Activated T-cell treated with anti-CD3 and anti-CD28 coated beads, Interleukin-2, amount 50 U/mL, for 24 hours (primary cell): ENCODE measurements at places on chromosomes 4 and X.

GRCh38 chr4:62953752-62954151 lies 1455.5 kb downstream of the TECRL start:
- no peaks in the 10 kb centered on the region for H3K4me1 ChIP-seq
- no peak overlapping the region for H3K4me3 ChIP-seq
- DNase-seq = no peak
- H3K27me3 ChIP-seq = no peaks in the 10 kb centered on the region
- H3K27ac ChIP-seq = no peak overlapping the region

DNA sequence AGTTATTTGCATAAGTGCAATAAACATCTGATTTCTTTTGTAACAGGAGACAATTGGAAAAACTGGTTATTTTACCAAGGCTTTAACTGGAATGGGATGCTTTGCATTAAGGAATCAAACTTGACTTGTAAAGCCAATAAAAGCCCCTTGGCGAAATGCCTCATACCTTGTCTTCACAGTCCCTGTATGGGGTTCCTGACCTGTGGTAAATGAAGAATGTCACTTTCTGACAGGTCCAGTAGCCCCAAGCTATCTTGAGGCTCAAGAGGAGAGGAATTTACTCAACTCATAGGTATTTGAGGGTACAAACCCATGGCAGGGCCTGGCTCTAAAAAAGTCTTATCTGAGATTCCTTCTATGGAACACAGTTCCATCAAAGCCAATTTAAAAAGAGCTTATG lies 78.0 kb downstream of the ACOX3 start:
- DNase-seq = no peak
- no peaks in the 10 kb centered on the region for H3K4me1 ChIP-seq
- no peak overlapping the region for H3K27ac ChIP-seq
- no peak overlapping the region for H3K4me3 ChIP-seq
- H3K27me3 ChIP-seq = no peaks in the 10 kb centered on the region

DNA sequence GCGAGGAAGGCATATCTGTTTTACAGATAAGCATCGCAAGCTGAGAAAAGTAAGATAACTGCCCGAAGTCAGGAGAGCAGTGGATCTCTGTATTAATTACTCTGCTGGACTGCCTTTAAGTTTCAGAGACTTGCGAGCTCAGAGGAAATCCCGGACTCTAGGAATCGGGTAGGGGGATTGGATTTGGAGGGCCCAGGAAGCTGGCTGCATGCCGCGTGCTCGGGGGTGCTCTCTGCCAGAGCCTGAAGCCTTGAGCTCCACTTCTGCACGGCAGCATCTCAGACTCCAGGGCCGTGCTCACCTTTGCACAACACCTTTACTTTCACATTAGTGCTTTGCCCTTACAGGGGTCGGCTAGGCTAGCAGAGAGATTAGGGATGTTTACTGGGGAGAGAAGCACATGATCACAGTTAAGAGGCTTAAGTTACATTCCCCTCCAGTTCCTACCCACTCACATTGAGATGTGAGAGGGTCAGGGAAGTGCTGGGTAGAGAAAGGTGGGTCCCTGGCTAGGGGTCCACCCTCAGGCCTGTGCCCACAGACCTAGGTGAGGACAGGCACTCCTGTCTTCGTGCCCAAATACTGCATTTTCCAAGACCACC lies 57.0 kb downstream of the TRIML1 start:
- no peak overlapping the region for H3K4me3 ChIP-seq
- H3K4me1 ChIP-seq = no peaks in the 10 kb centered on the region
- DNase-seq = no peak
- H3K36me3 ChIP-seq = no peaks in the 10 kb centered on the region
- H3K27me3 ChIP-seq = no peaks in the 10 kb centered on the region
- no peak overlapping the region for H3K27ac ChIP-seq

DNA sequence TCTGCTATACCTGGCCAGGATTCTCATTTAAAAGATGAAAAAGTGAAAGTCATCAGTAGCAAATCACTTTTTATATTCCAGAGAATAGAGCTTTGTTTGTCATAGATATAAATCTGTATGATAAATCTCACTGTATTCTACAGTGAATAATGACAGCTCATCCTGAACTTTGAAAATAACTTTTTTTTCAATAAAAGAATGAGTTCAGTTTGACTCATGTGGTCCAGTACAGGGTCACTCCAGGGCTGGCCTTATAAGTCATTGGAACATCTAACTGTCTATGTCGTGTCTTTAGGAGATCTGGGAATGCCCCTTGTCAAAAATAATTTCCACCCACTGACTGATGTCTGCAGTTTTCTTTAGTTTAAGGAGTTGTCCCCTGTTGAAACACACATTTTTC lies 18.5 kb upstream of the CXCL8 start:
- H3K27me3 ChIP-seq = no peaks in the 10 kb centered on the region
- H3K4me3 ChIP-seq = no peak overlapping the region
- H3K27ac ChIP-seq = no peak overlapping the region
- no peaks in the 10 kb centered on the region for H3K4me1 ChIP-seq
- no peaks in the 10 kb centered on the region for H3K36me3 ChIP-seq
- DNase-seq = no peak

DNA sequence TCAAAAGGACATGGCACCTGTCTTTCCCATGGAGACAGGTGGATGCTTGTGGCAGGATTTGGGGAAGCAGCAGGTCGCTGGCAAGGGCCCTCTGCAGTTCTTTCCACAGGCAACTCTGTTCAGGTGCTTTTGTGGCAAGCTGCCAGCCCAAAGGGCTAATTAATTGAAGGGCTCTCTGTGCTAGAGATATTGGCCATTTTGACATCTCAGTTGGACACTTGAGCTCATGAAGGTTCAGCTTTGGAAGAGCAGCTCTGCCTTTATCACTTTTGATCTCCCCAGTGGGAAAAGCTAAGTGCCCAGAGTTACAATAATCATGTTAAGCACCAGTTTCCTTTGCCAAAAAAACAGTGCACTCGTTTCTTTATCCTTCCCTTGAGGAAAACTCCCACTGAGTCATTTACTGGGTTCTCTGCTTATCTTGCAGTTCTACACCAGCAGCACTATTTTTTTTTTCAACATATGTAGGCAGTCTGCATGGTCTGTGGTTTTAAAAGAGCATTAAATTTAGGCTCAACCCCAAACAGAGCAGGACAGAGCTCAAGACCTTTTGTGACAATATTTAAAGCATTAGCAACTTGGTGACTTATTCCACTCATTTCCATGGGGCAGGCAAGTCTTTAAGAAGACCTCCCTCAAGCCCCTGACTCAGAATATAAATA lies 336.4 kb upstream of the RASGEF1B start:
- no peak overlapping the region for H3K27ac ChIP-seq
- H3K27me3 ChIP-seq = peaks cover 15% of the 10 kb centered on the region
- H3K4me3 ChIP-seq = no peak overlapping the region
- H3K4me1 ChIP-seq = peaks cover 3% of the 10 kb centered on the region
- no peak for DNase-seq
- H3K36me3 ChIP-seq = no peaks in the 10 kb centered on the region

DNA sequence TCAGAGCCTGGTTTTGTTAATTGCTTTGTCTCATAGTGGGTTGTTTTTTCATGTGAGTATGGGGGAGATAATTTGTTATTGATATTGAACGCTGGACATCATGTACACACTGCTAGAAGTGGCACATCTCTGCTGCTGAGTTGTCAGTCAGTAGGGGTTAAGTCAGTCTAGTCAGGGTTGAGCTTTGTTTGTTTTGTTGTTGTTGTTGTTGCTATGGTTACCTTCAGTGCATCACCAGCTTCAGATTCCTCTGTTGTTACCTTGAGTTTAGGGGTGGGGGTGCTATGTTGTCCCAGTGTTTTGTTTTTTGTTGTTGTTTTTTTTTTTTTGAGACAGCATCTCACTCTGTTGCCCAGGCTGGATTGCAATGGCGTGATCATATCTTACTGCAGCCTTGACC lies 9.9 kb downstream of the YIPF6 start:
- H3K36me3 ChIP-seq = peaks cover 51% of the 10 kb centered on the region
- no peak overlapping the region for H3K4me3 ChIP-seq
- peaks cover 50% of the 10 kb centered on the region for H3K4me1 ChIP-seq
- DNase-seq = no peak
- H3K27me3 ChIP-seq = peaks cover 7% of the 10 kb centered on the region
- H3K27ac ChIP-seq = peak overlapping the region; percentile 58

DNA sequence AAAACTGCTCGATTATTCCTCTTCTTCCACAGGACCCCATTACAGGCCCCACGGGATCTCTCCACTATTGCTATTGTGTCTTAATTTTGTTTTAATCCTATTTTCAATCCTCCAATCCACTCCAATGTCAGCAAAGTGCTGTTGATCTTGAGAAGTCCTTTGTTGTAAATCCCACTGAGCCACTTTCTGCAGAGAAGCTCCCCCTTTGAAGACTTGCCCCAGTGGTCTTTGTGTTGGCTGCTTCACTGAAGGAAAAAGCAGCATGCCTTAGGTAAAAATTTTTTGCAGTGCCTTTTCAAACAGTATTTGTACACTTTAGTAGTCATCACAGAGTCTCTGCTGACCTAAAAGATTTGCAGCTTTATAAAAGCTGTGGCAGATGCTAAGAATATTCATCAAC lies 252.0 kb upstream of the SLC7A11 start:
- DNase-seq = no peak
- no peaks in the 10 kb centered on the region for H3K4me1 ChIP-seq

- H3K36me3 ChIP-seq = no peaks in the 10 kb centered on the region
- peaks cover 38% of the 10 kb centered on the region for H3K27me3 ChIP-seq
- peaks cover 6% of the 10 kb centered on the region for H3K4me1 ChIP-seq
Measured at GRCh38 chrX:40266490-40267333, 169.0 kb upstream of the BCOR start.

DNA sequence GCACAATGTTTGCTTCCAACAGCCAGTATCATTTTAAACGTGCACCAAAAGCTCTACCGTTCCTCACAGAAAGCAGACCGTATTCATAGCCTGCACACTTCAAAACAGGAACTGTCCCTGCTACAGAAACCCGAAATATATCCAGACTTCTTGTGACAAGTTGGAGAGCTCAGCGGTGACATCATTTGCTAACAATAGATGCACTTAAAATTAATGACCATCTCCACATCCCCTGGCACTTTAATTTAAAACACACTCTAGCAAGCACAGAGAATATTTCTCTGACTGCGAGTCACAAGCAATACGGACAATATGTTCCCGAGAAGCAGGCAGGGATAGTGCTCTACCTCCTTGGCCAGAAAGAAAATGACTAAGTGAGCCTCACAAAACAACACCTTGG lies 2.5 kb downstream of the NYX start:
- DNase-seq = no peak
- peaks cover 17% of the 10 kb centered on the region for H3K4me1 ChIP-seq
- no peak overlapping the region for H3K27ac ChIP-seq

- H3K27me3 ChIP-seq = peaks cover 11% of the 10 kb centered on the region
- no peaks in the 10 kb centered on the region for H3K36me3 ChIP-seq
- no peak overlapping the region for H3K27ac ChIP-seq
- peaks cover 1% of the 10 kb centered on the region for H3K4me1 ChIP-seq
- no peak for DNase-seq
Measured at GRCh38 chrX:149145845-149146285, 359.2 kb downstream of the IDS start.

DNA sequence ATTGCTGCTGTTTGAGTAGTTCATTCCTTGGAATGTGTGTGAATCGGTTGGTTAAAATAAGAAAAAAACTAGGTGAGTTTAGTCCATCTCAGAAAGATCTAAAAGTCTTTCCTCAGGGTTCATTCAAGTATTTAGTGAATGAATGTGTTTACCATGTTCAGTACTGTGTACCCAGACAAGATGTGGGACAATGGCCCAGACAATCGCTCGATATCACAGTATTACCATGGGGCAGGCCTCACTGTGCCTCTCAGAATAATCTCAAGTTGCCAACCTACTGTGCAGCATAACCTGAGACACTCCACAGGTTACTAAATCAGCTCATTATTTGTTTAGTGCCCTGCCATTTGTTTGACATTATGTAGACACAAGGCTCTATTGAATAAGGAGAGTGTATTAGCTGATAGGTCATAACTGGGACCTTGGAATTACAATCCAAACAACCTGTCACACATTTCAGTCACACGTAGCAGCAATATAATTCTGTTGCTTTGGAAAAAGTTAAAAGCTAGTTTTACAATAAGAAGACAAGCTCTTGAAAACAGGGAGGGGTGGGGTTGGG lies 24.9 kb upstream of the AMOT start:
- no peak overlapping the region for H3K4me3 ChIP-seq
- H3K4me1 ChIP-seq = peaks cover 1% of the 10 kb centered on the region
- H3K27me3 ChIP-seq = peaks cover 12% of the 10 kb centered on the region
- no peaks in the 10 kb centered on the region for H3K36me3 ChIP-seq
- no peak overlapping the region for H3K27ac ChIP-seq
- DNase-seq = no peak

DNA sequence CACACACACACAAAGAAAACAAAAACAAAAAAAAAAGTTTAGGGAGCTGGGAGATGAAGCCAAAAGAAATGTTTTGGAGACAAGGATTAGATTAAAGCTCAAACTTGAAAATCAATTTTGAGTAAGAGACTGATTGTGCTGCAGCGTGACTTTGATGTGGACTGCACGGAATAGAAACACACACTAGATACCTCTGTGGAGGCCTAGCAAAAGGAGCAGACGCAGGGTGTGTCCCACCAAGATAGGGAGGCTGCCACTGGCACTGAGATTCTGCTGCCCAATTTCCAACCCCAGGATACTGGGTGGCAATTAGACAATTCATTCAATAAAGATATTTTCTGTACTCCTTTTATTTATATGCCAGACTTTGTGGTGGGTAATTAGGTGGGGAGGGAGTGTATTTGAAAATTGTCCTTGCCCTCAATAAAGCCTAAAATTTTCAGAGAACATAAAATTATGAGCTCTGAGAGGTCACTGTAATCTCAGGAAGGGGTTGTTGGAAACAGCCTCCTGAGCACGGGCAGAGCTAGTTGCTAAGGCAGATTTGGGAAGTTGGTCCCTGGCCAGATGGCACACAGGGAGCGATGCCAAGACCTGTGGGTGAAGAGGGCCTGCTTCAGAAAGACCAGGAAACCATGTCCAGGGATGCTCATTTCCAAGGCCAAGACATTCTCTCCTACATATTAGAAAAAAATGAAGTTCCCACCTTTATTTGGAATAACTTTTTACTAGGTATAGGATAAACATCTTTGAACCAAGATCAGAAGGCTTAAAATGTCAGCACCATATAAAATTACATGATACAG lies 1.9 kb upstream of the PPP3CA start:
- H3K4me1 ChIP-seq = peaks cover 26% of the 10 kb centered on the region
- no peak overlapping the region for H3K27ac ChIP-seq
- H3K27me3 ChIP-seq = peaks cover 36% of the 10 kb centered on the region
- peak overlapping the region; percentile 92 for H3K4me3 ChIP-seq
- DNase-seq = no peak

DNA sequence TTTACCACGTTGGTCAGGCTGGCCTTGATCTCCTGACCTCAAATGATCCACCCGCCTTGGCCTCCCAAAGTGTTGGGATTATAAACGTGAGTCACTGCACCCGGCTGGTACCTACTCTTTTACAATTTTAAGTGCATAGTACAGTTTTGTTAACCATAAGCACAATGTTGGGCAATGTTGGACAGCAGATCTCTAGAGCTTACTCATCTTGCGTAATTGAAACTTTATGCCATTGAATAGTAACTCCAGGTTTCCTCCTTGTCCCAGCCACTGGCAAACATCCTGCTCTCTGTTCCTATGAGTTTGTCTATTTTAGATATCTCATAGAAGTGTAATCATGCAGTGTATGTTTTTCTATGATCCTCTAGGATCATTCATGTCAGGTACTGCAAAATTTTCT lies 9.3 kb upstream of the CPE start:
- DNase-seq = no peak
- H3K4me1 ChIP-seq = no peaks in the 10 kb centered on the region
